ENCODE measurements at places on chromosomes 5 and 9.

DNA sequence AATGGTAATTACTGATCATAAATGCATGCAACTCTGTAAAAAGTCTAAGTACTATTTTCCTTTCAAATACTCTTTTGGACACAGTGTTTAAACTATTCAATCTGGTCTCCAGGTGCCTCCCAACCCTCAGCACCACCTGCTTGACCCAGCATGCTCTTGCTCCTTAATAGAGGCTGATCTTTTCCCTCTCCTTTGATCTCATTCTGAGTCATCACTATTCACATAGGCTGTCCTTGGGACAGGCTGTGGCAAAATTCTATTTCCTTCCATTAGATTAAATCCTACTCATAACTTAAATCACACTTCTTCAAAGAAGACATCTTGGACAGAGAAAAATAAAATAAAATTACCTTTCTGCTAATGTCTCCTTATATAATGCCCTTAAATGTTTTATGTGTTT, 199.4 kb upstream of the ST8SIA4 start:
- no peak for DNase-seq

DNA sequence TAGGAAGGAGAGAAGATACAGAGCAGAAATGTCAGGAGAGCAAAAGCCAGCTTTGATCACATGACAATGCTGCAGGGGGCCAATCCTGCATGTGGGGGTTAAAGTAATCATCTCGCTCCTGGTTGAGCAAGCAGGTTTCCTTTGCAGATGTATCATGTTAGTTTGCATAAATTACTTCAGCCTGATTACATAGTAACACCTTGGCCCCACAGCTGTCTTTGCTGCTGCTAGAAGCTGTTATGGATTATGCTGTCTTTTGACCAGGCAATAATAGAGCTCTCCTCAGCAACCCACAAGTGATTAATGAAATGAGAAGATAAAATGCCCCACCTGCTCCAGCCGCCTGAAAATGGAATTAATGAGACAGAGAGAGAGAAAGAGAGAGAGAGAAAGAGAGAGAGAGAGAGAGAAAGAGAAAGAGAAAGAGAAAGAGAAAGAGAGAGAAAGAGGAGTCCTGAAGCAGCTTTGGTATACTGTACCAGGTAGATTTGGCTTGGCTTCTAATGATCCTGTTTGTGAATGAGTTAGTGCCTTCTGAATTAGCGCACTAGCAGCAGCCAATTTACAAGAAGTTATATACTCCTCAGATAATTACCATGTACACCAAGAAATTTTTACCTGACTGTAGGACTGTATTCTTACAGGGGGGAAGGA, 174.3 kb upstream of the RORB start:
- no peak for DNase-seq

- no peak for DNase-seq
These were observed 151.5 kb upstream of the SMC2 start for GRCh38 chr9:103942651-103943050.

- DNase-seq = no peak
These were observed 14.8 kb upstream of the MEF2C start for GRCh38 chr5:88897748-88898147.

DNA sequence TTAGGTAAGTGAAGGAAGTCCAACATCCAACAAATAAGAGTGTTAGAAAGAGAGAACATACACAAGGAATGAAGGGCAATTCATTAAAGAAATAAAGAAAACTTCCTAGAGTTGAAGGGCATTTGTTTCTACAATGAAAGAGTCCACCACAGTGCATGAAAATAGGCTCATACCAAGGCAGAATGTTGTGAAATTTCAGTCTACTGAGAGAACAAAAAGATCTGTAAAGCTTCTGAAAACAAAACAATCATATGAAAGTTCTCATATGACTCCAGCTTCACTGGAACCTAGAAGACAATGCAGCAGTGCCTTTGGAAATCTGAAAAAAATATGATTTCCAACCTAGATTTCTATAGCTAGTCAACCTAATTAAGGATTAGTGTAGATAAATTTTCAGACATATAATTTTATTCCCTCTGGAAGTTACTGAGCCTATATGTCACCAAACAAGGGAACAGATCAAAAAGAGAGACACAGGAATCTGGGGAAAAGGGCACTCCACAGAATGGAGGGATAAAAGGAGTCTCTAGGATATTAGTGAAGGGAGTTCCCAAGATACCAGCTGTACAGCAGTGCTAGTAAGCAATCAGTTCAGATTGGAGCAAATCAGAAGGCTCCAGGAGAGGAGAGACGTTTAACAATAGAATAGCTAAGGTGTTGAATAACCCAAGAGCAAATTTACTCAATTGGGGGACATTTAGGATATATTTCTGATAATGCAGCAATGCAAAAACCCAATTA, 5.8 kb downstream of the C5orf58 start:
- no peak for DNase-seq
